ENCODE measurements at places on chromosomes 4 and X.

DNA sequence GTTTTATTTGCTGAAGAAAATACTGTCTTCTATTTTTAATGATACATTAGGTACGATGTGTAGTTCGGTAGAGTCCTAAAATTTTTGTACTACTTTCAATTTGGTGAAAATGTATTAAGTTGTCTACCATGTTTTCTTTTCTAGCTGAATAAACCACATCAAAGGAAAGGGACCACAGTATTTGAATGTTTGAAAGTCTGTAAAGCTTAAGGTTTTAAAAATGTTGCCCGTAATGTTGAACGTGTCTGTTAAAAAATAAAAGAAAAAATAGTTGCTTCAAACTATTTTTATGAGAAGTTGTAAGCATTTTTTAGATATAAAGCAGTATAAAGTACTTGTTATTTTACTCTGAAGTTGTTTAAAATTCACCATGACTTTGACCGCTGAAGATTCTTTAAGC is 3.2 kb downstream of the CDKN2AIP start:
- DNase-seq = no peak

- no peak for DNase-seq
Measured at GRCh38 chr4:125168531-125168930, 146.2 kb upstream of the FAT4 start.

DNA sequence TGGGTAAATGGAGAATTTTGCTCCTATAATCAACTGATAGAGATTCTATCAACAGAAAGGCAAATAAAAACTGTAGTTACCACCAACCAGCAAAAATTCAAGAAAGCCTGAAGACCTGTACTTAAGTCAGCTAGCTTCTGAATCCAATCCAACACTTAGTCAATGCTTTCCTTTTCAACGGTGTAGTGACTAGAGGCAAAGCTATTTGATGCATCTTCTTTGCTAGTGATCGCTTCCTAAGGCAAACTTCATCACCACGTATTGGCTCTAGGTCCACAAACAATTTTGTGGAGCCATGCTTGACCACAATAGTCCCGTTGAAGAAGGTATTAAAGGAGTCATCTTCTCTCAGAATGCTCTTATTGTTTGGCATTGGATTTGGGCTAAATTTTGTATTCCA is 25.0 kb upstream of the UBA6 start:
- no peak for DNase-seq

DNA sequence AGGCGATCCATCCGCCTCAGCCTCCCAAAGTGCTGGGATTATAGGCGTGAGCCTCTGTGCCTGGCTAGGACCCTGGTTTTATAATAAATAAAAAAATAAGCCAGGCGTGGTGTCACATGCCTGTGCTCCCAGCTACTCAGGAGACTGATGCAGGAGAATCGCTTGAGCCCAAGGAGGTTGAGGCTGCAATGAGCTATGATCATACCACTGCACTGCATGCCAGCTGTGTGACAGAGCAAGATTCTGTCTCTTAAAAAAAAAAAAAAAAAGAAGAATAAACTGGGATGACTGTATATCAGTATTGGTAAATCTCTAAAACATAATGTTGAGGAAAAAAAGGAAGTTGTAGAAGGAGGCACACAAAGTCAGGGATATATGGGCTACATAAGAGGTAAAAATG is 45.7 kb upstream of the SLC34A2 start:
- DNase-seq = no peak

DNA sequence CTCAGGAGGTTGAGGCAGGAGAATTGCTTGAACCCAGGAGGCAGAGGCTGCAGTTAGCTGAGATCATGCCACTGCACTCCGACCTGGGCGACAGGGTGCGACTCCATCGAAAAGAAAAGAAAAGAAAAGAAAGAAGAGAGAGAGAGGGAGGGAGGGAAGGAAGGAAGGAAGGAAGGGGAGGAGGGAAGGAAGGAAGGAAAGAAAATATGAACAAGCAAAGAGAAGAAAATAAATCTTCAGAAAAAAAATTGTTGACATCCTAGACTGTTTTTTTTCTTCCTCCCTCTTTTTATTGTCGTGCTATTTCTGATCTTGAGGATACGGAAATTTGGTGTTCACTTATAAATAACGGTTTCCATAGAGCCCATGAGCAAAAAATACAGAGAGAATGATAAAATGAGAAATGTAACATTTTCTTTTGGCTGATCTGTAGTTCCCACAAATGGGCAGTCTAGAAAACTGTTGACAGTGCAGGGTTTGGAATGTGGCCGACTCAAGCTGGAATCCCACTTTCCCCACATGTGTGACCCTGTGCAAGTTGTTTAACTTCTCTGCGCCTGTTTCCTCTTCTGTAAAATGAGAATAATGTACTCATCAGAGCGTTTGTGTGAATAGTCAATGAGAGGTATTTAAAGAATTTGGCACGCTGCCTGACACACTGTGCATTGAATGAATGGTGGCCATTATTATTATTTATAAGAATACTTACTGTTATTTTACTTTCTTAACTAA is 19.4 kb downstream of the SORBS2 start:
- DNase-seq = no peak

GRCh38 chr4:99248714-99249113 is 29.7 kb upstream of the ADH6 start:
- DNase-seq = no peak

GRCh38 chrX:132001127-132001526 is 22.0 kb upstream of the STK26 start:
- no peak for DNase-seq

DNA sequence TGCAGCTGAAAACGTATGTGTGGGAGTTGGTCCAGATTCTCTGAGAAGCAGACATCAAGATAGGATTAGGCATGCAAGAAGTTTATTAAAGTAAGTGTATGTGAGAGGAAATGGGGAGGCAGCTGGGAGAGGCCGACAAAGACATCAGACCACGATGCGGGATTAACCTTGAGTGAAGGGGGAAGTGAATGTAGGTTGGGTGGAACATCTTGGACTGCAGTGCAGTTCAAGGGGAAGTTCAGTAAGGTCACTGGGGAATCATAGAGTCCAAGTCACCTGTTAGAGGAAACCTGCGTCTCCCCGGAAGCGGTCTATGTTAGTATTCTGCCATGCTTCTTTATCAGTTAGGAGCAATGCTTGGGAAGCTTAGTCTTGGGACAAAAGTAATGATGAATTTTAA is 22.0 kb downstream of the CXCL8 start:
- DNase-seq = no peak

GRCh38 chr4:38759113-38759789 is 23.5 kb downstream of the TLR10 start:
- DNase-seq = no peak

GRCh38 chrX:133185938-133186337 is 32.2 kb downstream of the TFDP3 start:
- DNase-seq = no peak

GRCh38 chr4:101667348-101667747 is 123.2 kb upstream of the BANK1 start:
- no peak for DNase-seq

GRCh38 chrX:114619874-114620273 is 36.0 kb downstream of the HTR2C start:
- no peak for DNase-seq

DNA sequence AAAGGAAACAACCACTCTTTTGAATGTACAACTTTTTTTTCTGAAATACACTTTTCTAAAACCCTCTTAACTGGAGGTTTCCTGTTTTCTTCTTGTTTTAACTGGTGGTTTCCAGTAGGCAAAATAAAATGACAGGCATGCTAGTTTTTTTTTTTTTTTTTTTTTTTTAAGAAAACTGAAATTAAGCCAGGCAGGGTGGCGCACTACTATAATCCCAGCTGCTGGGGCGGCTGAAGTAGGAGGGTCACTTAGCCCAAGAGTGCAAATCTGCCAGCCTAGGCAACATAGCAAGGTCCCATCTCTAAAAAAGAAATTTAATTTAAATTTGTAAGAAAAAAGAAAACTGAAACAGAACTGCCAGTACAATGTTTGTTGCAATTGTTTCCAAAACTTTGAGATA is 44.0 kb downstream of the TMEM144 start:
- DNase-seq = no peak

DNA sequence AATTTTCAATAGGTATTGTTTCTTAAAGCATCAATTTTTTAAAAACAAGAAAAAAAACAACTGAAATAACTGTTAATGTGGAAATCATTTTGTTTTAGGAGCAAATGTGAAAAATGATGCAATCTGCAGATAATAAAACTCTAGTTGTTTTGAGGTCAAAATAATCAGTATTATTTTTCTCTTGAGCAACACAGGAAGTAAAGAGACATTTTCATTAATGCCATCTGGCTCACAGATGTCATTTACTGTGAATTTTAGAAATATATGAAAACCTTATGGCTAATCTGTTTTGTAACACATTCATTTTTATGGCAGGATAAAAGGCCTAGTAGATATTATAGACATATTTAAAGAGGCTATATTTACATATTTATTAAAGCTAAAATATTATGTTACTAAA is 141.6 kb downstream of the PCDH18 start:
- DNase-seq = no peak

DNA sequence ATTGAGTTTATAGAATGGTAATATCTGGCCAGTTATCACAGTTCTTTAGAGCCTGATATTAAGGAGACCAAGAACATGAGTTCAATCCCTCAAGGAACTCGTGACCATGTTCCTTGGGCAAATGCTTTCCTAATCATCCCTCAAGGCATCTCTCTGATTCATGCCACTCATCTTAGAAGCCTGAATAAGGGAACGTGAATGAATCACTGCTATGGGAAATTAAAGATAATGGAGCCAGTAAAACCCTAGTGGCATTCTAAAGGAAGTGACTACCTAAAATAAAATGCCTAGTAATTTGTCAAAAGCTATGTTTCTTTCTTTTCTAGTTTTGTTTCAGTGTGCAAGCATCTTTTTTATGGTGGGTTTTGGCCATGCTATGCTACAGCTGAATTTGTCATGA is 1161.3 kb downstream of the C4orf33 start:
- DNase-seq = no peak

- DNase-seq = no peak
Measured at GRCh38 chr4:59987289-59987688, 1212.8 kb upstream of the ADGRL3 start.

- peak; percentile 8 for DNase-seq
Measured at GRCh38 chr4:123616951-123617461, 220.4 kb downstream of the SPRY1 start.

GRCh38 chr4:90069151-90069550 is 58.0 kb upstream of the CCSER1 start:
- no peak for DNase-seq

- DNase-seq = no peak
Measured at GRCh38 chrX:102930990-102931756, 5.9 kb upstream of the RAB40AL start.

- DNase-seq = no peak
Measured at GRCh38 chr4:48266781-48267180, 2.9 kb downstream of the TEC start.

GRCh38 chr4:1033840-1034551 is 22.6 kb downstream of the FGFRL1 start:
- DNase-seq = no peak

All from stimulated activated CD8-positive, alpha-beta memory T cell treated with anti-CD3 and anti-CD28 coated beads, Interleukin-7, amount 100 ng/mL, for 1 hour (primary cell).